ENCODE measurements at places on chromosomes 7 and 10.

DNA sequence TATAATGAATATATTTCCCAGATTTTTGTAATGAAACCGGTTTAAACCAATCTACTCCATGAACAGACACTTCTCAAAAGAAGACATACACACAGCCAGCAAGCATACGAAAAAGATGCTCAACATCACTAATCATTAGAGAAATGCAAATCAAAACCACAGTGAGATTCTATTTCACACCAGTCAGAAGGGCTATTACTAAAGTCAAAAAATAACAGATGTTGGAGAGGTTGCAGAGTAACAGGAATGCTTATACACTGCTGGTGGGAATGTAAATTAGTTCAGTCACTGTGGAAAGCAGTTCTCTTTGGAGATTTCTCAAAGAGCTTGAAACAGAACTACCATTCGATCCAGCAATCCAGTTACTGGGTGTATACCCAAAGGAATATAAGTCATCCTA lies 240.7 kb downstream of the TSPAN12 start:
- DNase-seq: no peak

- no peak for DNase-seq
These were observed 40.6 kb upstream of the RBAK start for GRCh38 chr7:5005066-5005465.

GRCh38 chr10:6558759-6559461 lies 21.2 kb downstream of the PRKCQ start:
- no peak for DNase-seq

DNA sequence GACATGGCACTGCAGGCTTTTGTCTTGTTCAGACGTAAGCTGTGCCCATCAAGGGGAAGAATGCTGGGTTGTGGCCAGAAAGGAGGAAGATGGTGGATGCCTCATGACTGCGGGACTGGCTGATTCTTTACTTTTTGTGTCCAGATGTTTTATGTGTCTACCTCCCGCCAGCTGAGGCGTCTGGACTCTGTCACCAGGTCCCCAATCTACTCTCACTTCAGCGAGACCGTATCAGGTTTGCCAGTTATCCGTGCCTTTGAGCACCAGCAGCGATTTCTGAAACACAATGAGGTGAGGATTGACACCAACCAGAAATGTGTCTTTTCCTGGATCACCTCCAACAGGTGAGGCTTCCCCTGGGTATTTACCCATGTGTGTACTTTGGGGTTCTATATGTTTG lies 53.5 kb downstream of the ABCC2 start:
- DNase-seq: no peak

DNA sequence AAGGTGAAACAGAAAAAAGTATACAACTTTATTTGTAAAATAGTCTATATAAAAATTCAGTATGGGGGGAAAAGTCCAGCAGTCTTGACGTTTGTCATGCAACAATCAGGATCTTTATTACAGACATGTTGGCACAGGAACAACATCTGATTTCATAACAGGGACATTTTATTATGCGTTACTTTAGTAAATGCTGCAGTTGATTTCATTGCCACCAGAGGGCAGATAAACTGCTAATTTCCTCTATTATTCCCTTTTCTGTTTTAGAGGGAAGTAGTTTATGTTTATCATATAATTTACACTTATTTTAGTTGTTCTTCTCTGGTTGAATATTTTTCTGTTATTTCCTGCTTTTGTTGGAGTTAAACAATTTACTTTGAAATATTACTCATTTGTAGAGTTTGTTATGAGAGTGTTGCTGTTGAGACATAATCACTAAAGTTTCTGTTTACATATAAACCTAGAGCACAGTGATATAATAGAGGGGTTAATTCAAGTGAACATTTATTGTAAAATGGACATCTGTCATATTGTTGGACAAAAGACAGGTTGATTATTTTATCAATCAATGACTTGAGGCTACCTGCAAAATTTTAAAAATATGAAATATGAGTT lies 3.3 kb downstream of the PLXDC2 start:
- no peak for DNase-seq

GRCh38 chr10:43053825-43054224 lies 23.0 kb upstream of the RET start:
- DNase-seq: no peak

DNA sequence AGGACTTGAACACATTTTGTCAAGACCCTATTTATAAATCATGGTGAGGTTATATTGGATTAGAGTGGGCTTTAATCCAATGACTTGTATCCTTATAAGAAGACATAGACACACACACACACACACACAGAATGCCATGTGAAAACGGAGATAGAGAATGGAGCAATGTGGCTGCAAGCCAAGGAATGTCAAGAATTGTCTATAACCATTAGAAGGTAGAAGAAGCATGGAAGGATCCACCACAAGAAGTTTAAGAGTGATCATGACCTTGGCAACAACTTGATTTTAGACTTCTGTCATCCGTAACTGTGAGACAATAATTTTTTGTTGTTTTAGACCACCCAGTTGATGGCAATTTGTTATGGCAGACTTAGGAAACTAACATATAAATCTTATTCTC lies 514.2 kb downstream of the TFEC start:
- no peak for DNase-seq

DNA sequence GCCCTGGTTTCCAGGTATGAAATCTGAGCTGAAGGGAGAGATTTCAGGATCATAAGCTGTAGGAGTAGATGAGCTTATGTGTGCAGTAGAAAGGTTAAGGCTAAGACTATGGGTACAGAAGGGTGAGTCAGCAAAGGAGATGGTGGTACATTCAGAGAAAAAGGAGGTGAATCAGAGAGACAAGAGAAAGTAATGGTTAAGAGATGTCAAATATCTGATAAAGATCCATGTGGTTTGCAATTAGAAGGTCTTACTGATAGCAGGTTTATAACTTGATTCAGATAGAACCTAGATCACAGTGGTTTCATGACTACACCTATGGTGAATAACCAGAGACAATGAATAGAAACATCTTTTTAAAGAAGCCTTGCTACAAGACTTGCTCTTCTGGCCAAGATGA lies 4.5 kb upstream of the NPY start:
- no peak for DNase-seq

- no peak for DNase-seq
These were observed 335.7 kb upstream of the PHF14 start for GRCh38 chr7:10637991-10638390.

- no peak for DNase-seq
These were observed 70.0 kb downstream of the GPR141 start for GRCh38 chr7:37753398-37754050.

All from NCI-H345 (cell line).